Fibroblast of skin of left biceps (primary cell): ENCODE measurements at places on chromosomes 3 and 15.
A peak's percentile ranks its signal among the peaks of the same experiment; 100 is the strongest.

- no peak for DNase-seq
These were observed at the start of gene SLC15A2 for GRCh38 chr3:121894301-121894990. TSS of gene SLC15A2 (plus strand) at chr3:121894401. CDS start at chr3:121894477, 76 bp downstream.

DNA sequence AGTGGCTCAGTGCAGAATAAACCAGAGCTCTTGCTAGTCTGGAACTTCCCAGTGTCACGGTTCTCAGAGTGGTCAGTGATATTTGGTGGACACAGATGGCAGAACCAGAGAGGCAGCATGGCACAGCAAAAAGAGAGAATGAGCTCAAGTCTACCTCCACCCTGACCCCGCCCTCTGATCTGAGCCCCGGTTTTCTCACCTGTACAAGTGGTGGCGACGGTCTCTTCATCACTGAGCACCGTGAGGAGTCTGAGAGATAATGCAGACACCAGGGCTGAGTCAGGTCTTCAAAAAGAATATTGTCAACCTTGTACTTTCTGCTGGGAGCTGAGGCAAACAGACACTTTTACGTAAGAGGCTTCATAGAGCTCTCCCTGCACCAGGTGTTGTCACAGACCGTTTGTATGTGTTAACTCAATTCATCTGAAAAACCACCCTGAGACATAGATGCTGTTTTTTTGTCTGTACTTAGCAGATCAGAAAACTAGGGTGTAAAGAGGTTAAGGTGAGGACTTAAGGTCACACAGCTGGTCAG lies 13.2 kb downstream of the FGD5 start:
- no peak for DNase-seq

- no peak for DNase-seq
These were observed 2.3 kb downstream of the SERP1 start for GRCh38 chr3:150544041-150544440.

- peak; percentile 88 for DNase-seq
These were observed 37.1 kb downstream of the CPA3 start for GRCh38 chr3:148901987-148902791.

DNA sequence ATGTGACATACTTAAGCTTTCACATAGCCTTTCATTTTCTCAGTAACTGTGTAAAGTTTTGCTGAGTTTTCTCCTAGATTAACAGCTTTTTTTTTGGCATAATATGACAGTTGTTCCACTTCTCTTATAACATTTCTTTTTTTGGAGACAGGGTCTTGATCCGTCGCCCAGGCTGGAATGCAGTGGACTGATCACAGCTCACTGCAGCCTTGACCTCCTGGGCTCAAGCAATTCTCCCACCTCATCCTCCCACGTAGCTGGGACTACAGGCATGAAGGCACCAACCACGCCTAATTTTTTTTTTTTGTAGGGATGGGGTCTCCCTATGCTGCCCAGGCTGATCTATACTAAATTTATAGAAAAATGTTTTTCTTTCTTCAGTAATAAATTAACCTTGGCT lies 30.1 kb downstream of the DLG1 start:
- no peak for DNase-seq

- DNase-seq, result no peak
These were observed 30.3 kb upstream of the CMC1 start for GRCh38 chr3:28210968-28211713.

DNA sequence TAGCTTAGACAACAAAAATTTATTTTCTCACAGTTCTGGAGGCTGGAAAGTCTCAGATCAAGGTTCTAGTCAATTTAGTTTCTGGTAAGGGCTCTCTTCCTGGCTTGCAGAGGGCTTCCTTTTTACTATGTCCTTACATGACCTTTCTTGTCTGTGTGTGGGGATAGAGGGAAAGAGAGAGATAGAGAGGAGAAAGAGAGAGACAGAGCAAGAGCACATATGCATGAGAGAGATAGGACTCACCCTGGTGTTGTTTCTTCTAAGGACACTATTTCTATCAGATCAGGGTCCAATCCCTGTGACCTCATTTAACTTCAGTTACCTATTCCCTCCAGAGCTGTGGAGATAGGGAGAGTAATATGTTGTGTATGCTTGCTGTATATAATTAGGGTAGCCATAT lies 44.9 kb upstream of the TEX9 start:
- DNase-seq, result no peak

DNA sequence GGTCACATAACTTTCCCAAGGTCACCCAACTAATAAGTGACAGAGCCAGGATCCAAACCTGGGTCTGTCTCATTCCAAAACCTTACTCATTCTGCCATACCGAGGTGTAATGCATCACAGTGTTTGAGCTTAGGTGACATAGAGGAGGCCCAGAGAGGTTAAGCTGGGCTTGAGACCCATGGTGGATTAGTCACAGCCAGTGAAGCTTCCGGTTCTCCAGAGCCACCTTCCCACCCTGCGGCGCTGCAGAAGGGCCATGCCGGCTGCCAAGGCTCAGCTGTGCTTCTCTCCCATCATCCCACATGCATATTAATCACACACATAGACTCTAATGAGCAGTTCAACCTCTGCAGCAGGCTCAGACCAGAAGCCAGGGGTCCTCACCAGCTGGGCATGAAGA lies 42.2 kb downstream of the SPSB4 start:
- DNase-seq, result no peak

GRCh38 chr3:69115731-69116130 lies 6.7 kb downstream of the LMOD3 start:
- DNase-seq, result no peak

- peak; percentile 64 for DNase-seq
These were observed 614 bp upstream of the MINDY2 start for GRCh38 chr15:58770519-58770856.

DNA sequence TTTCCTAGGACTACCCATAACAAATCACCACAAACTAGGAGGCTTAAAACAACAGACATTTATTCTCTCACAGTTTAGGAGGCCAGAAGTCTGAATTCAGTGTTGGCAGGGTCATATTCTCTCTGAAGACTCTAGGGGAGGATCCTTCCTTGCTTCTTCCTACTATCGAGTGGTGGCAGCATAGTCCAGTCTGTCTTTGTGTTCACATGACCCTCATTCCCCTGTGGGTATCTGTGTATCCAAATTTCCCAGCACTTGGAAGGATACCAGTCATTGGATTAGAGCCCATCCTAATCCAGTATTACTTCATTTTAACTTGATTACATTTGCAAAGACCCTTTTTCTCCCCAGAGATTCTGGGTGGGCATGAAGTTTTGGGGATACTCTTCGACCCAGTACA lies 63.8 kb downstream of the GMPS start:
- no peak for DNase-seq

DNA sequence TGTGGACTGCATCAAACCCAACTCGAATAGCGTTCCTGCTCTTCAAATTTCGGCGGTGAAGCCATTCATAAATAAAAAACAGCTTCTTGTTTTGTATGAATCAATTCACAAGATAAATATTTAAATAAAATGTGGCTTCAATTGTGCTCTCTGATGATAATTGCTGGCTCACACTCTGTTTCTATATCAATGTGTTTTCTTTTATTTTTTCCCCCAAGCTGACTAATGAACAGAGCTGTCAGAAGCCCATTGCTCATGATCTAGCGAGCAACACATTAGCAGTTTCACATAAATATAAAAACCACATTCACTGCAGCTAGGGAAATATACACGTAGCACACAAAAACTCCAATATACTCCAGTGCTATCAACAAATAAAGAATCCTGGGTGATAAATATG lies 45.0 kb upstream of the FOXP1 start:
- DNase-seq, result peak; percentile 57

GRCh38 chr3:17044855-17045254 lies 160.1 kb downstream of the PLCL2 start:
- DNase-seq, result no peak

DNA sequence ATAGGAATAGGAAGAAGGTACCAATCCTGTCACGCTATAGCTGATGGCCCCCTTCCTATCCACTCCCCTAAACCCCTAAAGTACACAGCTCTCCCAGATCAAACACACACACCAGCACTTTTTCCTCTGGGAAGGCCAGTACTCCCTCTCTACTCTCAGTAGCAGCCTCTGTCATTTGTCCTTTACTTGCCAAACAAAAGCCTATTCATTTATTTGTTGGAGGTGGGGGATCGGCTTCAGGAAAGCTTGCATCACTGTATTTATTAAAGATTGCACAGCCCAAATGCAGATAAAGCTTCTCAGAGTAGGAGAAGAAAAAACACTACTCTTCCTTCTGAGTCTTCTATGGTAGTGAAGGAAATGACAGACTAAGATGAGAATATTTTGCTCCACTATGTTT lies 429.7 kb upstream of the RASGRP1 start:
- no peak for DNase-seq

DNA sequence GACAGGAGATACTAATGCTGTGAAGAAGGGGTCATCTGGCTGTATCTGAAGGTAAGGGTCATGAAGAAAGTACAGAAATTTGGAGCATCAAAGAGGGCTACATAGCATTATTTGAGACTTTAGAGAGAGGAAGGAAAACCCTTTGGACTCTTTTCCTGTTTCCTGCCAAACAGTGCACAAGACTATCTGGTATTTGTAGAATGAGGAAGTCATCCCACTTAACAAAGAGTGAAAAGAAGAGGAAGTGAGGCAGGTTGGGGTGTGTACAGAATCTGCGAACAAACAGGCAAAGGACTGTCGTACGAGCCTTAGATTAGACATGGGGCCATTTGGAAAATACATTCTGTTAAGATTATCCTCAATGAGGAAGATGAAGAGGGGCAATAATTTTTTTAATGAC lies 546.8 kb upstream of the EPHA6 start:
- no peak for DNase-seq

DNA sequence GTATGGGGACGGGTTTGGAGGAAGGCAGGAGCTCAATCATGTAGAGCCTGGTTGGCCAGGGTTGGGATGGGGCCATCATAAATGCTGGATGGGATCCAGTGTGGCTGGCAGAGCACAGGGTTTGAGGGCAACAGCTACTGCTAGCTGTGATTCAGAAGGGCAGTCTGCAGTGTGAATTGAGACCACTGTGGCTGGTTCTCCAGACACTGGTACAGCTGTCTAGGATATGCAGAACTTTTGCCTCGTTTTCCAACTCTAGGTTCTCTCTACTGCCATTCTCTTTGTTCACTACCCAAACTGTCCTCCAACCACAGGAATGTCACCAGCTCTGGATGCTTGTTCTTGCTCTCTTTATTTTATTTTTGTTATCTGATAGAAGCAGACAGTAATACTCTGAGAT lies 543.6 kb downstream of the AGBL1 start:
- no peak for DNase-seq

DNA sequence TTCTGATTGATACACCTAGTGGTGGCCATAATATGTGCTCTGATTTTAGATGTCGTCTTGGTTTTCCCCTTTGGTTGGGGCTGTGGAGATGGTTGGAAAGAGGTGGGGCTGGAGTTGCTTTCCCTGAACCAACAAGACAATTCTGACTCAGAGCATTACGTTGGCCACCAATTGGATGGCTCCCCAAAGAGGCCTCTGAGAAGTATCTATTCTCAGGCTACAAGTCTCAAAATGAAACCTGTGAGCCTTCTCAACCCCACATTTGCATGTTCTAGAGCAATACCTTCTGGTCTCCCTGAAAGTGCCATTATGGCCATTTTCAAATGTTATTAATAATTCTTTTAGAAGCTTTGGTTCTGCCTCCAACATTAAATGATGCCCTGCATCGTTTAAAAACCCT lies 188.4 kb upstream of the WNT5A start:
- no peak for DNase-seq

DNA sequence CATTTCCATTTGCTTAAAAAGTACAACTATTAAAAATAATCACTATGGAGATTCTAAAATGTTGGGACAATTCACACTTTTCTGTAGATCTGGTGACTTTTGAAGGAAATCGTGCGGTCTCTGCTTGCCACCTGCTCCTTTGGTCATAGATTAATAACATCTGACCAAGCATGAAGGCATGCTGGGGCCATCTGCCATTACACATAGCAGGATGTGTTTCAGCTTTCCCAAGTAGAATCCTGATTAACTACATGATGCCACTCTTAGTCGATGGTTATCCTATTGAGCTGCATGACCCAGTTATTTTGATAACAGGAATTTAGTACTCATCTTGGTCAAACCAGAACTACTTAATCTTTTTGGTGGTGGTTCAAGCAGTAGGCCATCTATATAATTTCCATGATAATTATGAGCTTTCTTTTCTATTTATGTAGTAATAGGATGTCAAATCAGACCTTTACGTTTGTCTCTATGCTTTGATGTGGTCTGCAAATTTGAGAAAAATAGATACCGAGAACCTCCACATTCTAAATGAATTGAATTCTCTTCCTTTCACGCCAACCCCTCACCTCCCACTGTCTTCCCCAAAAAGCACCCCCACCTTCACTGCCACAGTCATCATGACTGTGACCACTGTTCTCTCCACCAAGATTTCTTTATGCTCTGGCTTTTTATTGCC lies 158.1 kb downstream of the DIPK2A start:
- no peak for DNase-seq

- no peak for DNase-seq
These were observed 1.5 kb upstream of the ADAMTS17 start for GRCh38 chr15:100343251-100343650.

GRCh38 chr3:3799173-3800079 lies at the start of gene LRRN1:
TSS of gene LRRN1 (plus strand) at chr3:3799431. CDS start at chr3:3844642, 45,211 bp downstream.
- DNase-seq, result no peak

DNA sequence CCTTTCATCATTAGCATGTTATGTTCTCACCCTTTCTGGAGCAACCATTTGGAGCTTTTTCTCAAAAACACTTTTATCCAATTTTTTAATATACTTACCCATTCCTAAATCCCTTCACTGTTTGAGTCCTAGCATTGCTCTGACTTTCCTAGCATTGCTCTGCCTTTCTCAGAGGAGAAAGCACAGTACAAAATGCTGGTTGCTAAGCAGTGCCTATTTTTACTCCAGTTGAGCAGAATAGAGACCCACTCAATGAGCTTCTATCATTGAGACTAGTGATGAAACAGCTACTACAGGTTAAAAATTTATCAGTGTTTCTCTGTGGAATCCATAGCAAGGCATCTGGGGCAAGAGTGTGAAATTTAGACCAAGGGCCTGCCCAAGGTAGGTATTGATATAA lies 21.8 kb upstream of the IL1RAP start:
- DNase-seq, result no peak

DNA sequence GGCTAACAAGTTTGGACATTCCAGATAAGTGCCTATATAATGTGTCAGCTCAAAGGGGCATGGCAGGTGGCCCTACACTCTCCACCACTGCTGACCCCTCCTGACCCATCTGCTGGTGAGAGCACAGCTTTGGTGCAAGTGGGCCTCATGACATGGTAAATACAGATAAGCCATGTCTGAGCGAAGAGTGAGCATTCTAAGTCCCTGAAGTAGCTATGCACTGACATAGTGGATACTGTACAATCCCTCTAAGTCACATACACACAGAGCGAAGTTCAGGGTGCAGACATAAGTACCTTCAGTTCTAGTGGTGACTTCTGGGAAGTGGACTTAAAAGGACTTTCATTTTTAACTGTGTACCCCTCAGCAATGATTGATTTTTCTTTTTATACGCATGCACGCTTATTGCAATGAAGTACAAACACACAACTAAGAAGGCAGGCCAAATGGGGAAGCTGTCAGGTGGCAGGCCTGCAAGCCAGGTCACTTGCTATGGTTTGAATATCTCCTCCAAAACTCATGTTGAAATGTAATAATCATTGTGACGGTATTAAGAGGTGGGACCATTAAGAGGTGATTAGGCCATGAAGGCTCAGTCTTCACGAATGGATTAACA lies 41.5 kb downstream of the TBC1D2B start:
- no peak for DNase-seq
